CD4-positive, alpha-beta T cell (primary cell): ENCODE measurements at places on chromosomes 16 and 17. TPM values are rescaled to one million over a fixed set of nuclear protein-coding genes. Genes with fewer than 3 reads are reported as not detected.

Gene PDPR
- 20.8 TPM for total RNA-seq

Gene EPOP
- 0.16 TPM for total RNA-seq

Gene SCNN1G
- total RNA-seq: not detected

Gene ANTKMT
- 8.1 TPM for total RNA-seq

Gene CD300LB
- total RNA-seq: 0.36 TPM

- DNase-seq: peak; percentile 25
Measured at GRCh38 chr16:81315271-81316175, 761 bp downstream of the GAN start.

DNA sequence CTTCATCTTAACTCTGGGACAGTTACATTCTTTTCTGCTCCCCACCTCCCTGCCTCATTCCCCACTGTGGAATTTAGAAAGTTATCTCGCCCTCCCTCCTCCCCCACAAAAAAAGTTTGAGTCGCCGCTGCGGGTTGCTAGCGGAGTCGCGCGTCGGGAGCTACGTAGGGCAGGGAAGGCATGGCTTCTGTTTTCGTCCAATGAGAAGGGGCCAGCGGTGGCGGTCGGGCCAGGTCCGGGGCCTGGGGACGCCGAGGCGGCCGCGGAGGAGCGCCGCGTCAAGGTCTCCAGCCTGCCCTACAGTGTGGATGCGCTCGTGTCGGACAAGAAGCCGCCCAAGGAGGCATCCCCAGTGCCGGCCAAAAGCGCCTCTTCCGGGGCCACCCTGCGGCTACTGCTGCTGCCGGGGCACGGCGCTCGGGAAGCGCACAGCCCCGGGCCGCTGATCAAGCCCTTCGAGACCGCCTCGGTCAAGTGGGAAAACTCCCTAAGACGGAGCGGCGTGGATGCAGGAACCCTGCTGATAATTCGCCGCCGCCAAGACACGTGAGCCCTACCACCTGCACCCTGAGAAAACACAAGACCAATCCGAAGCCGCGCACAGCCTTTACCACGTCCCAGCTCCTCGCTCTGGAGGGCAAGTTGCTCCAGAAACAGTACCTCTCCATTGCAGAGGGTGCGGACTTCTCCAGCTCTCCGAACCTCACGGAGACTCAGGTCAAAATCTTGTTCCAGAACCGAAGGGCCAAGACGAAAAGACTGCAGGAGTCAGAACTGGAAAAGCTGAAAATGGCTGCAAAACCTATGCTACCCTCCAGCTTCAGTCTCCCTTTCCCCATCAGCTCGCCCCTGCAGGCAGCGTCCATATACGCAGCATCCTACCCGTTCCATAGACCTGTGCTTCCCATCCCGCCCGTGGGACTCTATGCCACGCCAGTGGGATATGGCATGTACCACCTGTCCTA lies 8.9 kb downstream of the OR4D1 start:
- peak; percentile 45 for DNase-seq

GRCh38 chr16:53768593-53768992 lies 64.6 kb downstream of the FTO start:
- DNase-seq: no peak

DNA sequence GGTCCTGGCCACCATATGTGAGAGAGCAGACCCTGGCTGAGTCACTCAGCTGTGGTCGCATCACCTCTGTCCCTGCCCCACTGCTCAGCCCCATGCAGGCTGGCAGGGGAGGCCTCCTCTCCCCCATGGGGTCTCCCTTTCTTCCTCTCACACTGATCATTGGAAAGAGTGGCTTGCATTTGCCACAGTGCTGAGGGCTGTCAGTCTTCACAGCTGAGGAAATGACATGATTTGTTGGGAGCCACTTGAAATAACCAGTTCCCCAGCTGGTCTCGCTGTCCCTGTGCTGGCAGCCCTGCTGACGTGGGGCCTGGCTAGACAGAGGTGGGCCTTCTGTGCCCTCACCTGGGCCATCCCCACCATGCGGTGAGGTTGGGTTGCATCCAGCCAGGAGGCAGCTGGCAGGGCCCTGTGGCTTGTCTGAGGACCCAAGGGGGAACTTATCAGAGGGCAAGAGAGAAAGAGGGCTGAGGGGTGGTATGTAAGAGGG lies 30.1 kb upstream of the MED9 start:
- DNase-seq: no peak

DNA sequence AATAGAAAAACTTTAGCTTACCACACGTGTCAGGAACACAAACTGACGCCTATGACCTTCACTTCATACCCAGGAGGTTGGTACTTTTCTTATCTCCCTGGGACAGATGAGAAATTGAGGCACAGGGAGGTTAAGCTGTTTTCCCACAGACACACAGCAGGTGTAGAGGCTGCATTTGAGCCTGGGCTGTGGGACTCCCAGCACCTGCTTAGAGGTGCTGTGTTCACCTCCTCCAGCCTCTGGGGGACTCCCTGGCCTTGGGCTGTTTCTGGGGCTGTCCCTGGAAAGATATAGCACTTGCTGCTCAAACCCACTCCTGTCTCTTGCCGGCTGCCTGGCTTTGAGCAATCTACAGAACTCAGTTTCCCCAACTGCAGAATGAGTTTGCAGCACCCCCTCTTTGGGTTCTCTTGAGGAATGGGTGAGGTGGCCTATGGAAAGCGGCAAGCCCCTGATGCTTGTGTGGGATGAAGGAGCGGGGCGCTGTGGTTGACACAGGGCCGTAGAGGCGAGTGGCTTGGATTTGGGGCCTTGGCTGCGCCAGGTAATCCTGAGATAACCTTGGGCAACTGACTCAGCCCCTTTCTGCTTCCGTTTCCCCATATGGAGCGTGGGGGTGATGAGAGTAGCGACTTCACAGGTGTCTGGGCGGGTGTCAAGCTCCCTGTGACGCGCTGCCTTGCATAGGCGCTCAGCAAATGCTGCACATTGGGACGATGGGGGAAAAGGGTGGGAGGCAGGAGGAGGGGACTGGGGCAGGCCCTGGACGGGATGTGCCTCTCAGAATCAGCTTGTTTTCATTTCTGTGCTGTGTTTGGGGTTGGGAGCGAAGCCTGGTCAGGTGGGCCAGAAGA lies 104.5 kb upstream of the CIBAR2 start:
- DNase-seq: no peak

DNA sequence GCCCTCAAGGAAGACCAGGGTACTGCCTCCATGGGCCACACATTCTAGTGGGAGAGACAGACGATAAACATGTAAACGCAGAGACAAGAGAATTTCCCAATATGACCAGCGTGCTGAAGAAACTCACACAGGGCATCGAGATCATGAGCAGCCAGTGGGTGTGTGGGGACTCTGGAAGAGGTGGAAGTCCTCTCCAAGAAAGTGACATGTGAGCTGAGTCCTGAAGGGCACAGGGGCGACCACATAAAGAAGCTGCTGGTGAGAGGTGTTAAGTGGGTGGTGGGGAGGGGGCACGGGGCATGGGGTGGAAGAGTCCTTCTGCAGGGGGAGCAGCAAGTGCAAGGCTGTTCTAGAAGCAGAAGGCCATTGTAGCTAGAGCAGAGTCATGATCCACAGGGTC lies 21.0 kb upstream of the RAP1GAP2 start:
- DNase-seq: no peak

DNA sequence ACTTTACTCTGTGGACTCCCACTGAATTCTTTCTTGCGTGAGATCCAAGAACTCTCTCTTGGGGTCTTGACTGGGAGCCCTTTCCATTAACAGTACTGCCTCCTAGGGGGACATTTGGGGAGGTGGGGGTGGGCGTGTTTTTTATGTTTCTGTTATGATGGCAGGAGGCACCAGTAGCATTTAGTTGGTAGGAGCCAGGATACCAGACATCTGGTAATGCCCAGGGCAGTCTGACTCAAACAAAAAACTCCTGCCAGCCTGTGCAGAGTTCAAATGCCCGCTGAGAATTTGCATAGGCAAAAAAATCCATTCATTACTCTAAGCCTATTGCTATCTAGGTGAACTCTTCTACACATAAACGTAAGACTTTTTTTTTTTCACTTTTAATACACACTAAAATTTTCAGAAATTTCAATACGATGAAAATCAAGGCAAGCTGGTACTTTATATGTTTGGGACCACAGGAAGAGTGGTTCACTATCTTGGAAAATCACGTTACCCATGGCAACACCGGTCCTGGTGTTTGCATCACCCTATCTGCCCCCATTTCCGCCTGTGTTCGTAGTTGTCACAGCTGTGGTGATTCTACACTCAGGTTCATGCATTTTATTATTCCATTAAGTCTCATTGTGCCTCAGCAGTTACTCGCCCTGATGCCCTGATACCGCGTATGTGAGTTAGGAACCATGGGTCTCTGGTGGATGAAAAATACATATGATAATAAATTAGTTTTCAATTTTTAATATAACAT lies 121.1 kb upstream of the XYLT1 start:
- no peak for DNase-seq

- DNase-seq: no peak
Measured at GRCh38 chr17:21162394-21162775, 35.6 kb downstream of the DHRS7B start.

DNA sequence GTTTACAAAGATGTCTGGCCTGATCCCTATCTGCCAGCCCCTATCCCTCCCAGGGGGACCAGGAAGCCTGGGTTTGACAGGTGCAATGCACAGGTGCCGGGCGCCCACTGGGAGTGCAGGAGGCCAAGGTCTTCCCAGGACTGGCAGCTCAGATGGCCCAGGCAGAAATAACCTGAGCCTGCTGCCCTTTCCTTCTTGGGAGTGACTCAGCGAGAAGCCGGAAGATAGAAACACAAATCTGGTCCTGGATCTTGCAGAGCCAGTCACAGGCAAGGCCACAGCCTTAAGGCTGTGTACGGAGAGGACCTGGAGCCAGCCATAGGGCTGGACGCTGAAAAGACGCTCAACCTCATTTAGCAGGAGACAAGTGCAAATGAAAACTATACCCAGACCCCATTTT lies 27.7 kb downstream of the GPR142 start:
- DNase-seq: no peak

GRCh38 chr17:3796822-3797170 lies 4.2 kb downstream of the ITGAE start:
- no peak for DNase-seq

GRCh38 chr16:27437946-27438345 lies 36.0 kb downstream of the IL21R start:
- DNase-seq: no peak

DNA sequence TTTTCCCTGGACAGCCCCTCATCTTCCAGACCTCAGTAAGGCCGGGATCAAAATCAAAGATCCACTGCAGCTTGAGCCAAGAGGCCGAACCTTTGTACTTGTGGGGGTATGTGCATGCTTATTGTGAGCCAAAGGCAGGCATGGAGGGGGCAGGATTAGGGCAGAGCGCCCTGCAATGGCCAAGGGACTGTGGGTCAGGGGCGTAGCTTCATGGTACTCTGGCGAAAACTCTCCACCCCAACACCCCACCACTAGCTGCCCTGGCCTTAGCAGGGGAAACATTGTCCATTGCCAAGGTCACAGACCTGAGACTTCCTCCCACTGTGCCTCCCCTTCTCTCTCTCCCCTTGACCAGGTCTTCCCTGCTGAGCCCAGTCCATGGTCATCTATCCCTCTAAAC lies 90.1 kb downstream of the TMEM132E start:
- no peak for DNase-seq

GRCh38 chr17:78903101-78903779 lies at the start of gene CEP295NL:
CEP295NL (minus strand) TSS chr17:78903201; CDS start chr17:78901828, 1,373 bp downstream.
- DNase-seq: no peak

DNA sequence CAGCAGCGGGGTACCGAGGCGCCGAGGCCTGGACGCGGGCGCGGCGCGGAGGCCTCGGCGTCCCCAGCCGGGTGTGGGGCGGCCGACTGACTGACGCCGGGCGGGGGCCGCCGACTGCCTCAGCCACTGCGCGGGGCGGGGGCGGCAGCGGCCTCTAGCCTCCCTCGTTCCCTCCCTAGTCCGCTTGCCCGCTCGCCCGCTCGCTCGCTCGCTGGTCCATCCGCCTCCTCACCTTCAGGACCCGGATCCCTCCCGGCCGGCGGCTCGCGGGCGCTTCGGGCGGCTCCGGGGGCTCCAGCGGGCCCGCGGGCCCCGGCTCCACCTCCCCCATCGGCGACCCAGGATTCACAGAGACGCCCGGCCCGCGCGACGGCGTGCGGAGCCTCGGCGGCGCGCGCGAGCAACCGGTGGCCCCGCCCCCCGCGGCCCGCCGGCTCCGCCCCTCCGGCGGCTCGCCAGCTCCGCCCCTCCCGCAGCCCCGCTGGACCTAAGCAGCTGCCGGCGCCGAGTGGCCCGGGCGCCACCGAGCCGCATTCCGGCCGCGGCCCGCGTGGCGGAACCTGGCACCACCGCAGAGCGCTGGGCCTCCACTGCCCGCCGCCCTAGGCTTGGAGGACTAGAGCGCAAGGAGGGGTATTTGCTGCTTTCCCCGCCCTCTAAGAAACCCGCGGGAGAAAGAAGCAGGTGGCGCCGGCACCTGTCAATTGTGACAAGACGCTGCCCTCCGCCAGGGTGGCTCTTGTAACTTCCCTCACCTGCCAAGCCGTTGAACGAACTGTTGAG lies 773 bp downstream of the PHLPP2 start:
- peak; percentile 81 for DNase-seq

GRCh38 chr17:2237521-2237921 lies 66.1 kb downstream of the SMG6 start:
- DNase-seq: no peak

GRCh38 chr17:75102385-75102821 lies 7.4 kb upstream of the ARMC7 start:
- DNase-seq: no peak

- no peak for DNase-seq
Measured at GRCh38 chr16:67666032-67666551, 458 bp downstream of the ENKD1 start.

- DNase-seq: no peak
Measured at GRCh38 chr16:78523212-78523985, 423.9 kb downstream of the WWOX start.

DNA sequence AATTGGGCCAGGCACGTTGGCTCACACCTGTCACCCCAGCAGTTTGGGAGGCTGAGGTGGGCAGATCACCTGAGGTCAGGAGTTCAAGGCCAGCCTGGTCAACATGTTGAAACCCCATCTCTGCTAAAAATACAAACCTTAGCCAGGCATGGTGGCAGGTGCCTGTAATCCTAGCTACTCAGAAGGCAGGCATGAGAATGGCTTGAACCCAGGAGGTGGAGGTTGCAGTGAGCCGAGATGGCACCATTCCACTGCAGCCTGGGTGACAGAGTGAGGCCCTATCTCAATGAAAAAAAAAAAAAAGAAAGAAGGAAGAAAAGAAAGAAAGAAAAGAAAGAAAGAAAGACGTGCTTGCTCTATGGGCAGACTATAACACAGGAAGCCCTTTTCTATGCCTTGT lies 84.4 kb downstream of the FOXL1 start:
- no peak for DNase-seq
